ENCODE measurements at places on chromosomes 1 and 21.

DNA sequence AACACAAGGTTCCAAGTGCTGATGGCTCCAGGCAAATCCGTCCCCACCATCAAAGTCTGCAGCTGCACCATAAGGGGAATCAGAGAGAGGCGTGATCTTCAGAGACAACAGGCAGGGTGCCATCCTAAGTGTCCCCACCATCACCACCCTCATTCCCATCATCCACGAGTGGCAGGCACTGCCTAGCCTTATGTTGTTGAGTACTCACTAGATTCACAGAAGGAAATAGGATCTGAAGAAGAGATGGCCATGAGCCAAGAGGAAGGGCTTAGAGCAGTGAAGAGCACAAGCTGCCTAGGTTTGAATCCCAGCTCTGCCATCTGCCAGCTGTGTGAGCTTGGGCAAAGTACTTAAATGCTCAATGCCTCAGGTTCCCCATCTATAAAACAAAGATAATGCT is 207.3 kb upstream of the CSF3R start:
- no peak for DNase-seq

GRCh38 chr21:42375506-42375905 is 9.2 kb upstream of the TFF1 start:
- DNase-seq = no peak

GRCh38 chr1:21216835-21217811 is 40.4 kb upstream of the EIF4G3 start:
- peak; percentile 32 for DNase-seq

DNA sequence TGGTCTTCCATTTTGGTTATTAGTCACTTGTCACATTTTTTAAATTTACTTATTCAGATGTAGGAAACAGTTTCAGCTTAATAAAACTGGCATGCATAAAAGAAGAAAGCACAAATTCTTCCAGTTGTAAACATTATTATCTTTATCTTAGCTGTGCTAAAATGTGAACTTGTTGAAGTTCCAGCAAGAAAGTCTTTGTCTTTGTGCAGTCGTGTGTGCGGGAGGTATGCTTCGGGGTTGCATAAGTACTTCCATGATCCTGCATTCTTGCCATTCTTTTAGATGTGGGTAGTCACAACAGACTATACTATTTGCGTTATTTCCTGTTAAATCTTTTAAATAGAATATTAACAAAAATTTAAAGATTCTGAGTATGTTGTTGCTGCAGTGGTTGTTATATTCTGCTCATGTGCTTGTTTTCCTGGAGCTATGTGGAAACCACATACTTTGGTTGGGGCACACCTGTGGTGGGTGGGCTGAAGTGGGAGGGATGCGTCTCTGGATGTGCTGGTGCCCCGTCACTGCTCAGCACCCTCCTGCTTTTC is 49.9 kb downstream of the CBS start:
- DNase-seq = no peak

GRCh38 chr21:17550671-17551308 is 37.9 kb downstream of the CXADR start:
- DNase-seq = no peak

DNA sequence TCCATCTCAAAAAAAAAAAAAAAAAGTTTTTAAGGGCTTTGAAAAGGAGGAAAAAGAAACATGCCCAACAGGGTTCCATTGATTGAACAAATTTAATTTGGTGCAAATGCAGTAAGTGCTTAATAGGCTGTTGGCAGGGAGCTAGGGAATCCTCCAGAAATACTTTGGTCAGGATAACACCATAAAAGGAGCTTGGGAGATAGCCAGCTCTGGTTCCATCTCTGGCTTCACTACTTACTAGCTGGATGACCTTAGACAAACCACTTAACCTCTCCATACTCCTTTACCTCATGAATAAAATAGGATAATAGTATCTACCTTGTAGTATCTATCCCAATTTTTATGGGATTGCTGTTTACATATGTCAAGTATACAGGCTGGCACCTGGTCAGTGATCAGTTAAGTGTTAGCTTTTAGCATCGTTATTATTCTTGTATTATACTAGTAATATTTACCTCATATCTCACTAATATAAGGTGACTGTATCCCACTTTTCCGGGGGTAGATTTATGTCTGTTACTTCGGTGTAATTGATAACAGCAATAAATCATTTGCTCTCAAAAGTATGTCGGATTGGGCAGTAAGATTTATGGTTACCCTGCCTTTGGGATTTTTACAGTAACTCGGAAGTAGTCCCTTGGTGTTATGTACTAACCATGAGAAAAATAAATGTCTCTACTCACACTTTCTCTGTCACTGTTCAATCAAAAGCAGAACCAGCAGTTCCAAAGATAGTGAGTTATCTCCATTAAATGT is 36.4 kb downstream of the BTG3 start:
- no peak for DNase-seq

- DNase-seq = no peak
These were observed 128.2 kb downstream of the GALNT2 start for GRCh38 chr1:230195199-230195598.

DNA sequence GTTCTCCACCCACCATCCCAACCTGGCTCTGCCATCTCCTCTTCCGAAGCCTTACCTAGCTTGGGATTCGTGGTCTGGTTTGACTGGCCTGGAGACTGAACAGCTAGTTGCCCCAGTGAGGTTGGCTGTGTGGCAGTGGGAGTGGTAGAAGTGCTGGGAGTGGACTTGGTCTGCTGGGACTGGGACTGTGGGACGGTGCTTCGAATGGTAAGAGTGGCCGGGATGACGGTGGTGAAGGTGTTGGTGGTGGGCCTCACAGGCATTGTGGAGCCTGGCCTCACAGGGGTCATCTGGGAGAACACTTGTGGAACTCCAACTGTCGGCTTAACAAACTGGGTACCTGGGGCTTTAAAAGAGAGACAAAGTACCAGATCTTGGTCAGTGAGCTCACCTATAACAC is 28.7 kb downstream of the PSMB4 start:
- no peak for DNase-seq

- DNase-seq = no peak
These were observed 24.4 kb upstream of the KCNJ6 start for GRCh38 chr21:37940691-37941090.

DNA sequence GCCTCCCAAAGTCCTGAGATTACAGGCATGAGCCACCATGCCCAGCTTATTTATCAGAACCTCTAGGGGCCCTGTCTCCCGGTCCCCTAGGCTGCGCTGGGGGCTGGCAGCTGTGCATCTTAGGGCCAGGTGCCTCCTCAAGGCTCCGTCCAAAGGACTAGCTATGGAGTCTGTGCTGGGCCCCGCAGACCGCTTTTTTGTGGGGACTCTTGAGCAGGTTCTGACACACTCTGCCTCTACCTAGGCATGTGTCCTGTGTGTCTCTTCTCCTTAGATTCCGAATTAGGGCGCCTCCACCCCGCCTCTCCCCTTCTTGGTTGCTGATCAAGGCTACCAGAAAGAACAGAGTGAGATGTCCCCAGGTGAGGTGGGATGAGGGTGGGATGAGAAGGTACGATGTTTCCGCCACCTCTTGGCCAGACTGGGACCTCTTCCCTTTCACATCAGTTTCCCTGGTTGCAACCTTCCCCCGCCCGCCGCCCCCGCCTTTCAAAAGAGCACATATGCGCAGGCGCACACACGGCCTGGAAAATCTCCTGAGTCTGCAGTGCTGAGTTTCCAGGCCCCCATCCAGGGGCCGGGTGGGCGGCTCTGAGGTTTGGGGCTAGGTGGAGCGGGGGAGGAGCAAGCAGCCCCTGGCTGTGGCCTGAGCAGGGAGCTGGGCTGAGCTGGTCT is 5.0 kb upstream of the PTPN7 start:
- no peak for DNase-seq

- DNase-seq = no peak
These were observed 10.7 kb downstream of the TIE1 start for GRCh38 chr1:43311521-43311920.

GRCh38 chr1:94522304-94522703 is 19.3 kb downstream of the F3 start:
- DNase-seq = no peak

DNA sequence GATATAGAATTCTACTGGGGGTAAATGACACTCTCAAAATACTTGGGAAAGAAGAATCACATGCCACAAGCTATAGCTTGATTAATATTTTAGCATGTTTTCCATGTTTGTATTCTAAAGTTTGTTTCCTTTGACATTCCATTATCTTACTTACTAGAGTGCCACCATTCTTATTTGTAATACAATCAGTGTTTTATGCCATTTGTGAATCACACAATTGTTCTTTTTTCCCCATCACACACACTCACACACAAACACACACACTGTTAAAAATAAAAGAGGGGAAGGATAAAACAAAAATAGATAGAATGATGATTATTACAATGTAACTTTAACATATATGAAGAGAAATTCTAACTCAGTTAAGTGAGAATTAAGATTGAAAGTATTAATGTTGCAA is 16.0 kb upstream of the TEKT2 start:
- no peak for DNase-seq

- DNase-seq = no peak
These were observed 259.2 kb downstream of the TOMM20 start for GRCh38 chr1:234869182-234870019.

DNA sequence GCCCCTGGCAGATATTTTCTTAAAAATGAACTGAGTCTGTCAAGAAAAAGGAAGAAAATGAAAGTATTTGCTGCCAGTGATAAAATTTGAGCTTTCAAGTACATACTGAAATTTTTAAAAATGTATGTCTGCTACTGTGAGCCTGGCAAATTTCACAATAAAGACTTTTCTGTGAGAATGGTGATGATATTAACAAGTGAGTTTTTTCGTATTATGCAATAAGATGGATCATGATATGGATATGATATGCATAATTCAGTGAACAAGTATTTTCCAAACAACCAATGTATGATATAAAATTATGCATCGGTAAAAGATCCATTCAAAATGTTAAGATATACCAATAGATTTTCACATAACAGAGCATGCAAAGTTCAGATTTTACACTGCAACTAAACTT is 15.9 kb downstream of the ST7L start:
- DNase-seq = no peak

DNA sequence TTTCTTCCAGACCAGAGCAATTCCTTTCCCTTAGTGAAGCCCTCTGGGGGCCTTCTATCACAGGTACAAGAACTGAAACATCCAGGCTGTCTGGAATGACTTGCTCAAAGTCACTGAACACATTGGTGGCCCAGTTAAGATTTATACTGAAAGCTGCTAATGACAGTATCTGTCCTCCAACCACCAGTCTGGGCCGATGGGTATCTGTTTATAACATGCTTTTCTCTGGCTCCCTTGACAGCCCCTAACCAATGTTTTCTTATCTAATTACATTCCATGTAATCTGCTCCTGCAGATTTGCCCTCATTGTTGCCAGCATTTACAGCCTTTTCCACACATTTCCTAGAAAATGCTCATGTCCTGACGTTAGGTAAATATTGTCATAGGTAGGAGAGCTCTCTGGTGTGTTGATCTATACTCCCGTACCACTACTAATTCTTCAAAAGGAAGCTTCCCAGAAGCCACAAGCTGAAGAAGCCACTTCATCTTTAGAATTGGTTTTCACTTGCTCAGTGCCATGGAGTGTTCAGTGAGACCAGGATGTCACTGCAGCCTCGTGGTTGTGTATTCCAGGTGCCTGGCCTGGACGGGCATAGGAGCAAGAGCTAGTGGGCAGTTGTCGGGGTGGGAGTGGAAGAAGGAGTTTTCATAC is 163.9 kb downstream of the TSEN15 start:
- DNase-seq = no peak

DNA sequence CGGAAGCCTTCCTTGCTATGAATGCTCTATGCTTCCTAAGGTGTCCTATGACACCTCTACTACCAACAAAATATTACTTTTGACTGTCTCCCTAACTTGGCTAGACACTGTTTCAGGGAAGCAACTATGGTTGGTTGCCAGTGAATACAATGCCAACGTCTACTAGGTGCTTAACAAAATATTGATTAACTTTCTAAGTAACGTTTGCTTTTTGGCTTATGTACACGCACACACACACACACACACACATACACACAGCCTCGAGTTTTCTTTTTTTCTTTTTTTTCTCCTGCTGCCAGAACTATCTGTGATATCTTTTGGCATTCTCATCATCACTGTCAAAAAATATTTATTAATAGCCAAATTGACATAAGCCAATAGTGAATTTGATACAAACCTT is 864.0 kb downstream of the PLA2G4A start:
- DNase-seq = no peak

DNA sequence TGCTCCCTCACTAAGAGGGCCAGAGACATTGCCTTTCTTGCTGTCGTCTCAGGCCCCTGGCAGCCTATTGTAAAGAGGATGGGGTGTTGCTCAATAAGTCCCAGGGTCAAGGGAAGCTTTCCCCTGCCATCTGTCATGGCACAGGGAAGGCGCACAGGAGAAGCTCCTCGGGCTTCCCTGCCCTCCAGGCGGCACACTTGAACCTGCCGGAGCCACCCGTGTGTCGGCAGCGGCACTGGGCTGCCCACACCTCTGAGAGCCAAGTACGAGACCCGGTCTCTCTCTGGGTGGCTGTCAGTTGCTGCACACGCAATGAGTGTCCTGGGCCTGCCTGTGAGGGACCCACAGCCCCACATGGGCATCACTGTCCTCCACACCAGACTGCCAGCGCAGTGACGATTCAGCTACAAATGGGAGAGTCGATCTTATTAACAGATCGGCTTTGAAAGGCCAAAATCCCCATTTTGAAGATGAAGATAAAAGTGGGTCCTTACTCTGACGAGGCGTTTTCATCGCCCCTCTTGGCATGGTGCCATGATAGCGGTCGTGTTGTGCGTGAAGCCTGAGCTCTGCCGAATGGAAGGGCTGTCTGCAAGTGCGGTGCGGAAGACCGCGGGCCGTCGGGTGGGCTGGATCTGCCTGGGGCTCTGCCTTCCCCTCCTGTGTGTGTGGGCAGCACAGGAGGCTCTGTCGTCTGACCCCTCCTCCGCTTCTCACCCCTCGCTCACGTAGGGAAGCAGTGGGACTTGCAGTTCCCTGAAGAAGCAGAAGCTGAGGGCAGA is 29.2 kb upstream of the PDXK start:
- no peak for DNase-seq

- no peak for DNase-seq
These were observed 28.2 kb downstream of the GPBP1L1 start for GRCh38 chr1:45658171-45658570.

DNA sequence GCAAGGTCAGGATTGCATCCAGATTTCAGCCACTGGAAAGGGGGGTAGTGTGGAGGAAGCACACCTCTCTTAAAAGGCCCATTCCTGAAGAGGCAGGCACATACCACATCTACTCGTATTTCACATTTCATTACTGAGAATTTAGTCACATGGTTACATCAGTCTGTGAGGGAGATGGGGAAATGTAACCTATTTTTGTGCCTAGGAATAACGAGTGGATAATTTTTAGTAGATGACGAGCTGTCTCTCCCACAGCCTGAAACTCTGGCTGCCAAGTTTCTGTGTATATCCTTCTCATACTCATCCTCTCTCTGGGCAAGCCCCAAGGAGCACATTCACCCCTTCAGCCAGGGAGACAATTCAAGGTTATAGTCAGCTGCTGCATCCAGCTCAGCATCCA is 10.3 kb upstream of the C21orf91 start:
- DNase-seq = no peak

- no peak for DNase-seq
These were observed 7.8 kb downstream of the RASAL2 start for GRCh38 chr1:178101654-178102053.

- no peak for DNase-seq
These were observed 121.6 kb downstream of the GLIS1 start for GRCh38 chr1:53617382-53617781.
